NCI-H2171 treated with DMSO at 0.1 percent for 48 hours (cell line): ENCODE measurements at places on chromosomes 5 and 9.

GRCh38 chr9:133604214-133604613, 5.0 kb downstream of the FAM163B start:
- peak; percentile 43 for DNase-seq

- DNase-seq = no peak
Observed at GRCh38 chr9:111994831-111995458, 98.3 kb downstream of the UGCG start.

DNA sequence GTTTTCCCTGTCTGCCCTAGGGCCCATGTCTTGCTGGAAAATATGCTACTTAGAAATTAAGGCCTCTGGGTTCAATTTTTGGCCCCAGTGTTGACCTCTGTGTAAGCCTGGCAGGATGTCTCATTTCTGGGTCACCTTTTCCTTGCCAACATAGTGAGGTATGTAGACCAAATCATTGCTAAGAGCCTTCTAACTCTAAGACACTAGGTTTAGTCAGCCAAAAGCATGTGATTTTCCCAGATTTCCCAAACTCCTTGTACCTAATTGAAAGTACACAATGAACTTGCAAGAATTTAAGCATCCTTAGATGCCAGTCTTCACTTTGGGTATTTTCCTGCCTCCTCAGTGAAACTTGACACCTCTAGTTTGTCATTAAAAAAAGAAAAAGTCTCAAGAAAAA, 77.0 kb downstream of the GALNT10 start:
- DNase-seq = no peak

GRCh38 chr5:154830596-154830995, 19.8 kb downstream of the FAXDC2 start:
- no peak for DNase-seq
